ENCODE measurements at places on chromosomes 7 and 10.

GRCh38 chr10:49394933-49395740 is 752 bp downstream of the DRGX start:
- DNase-seq, result no peak

- DNase-seq, result no peak
Observed at GRCh38 chr7:681551-682307, 44.8 kb upstream of the DNAAF5 start.

DNA sequence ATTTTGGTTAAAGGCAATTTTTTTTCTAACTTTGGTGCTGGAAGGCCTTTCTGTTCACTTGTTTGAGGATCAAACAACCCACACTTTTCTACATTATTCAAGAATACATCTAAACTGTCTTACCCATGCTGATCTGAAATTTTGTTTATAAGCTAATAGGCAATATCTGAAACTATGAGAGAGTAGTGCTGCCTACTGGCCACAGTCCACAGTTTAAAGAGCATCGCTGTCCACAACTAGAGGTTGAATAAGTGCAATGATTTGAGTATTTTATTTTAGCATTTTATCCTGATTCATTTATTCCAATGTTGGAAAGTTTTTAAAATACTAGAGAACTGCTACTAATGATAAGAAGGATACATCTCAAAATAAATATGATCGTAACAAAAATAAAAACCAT is 306.9 kb downstream of the ELMO1 start:
- no peak for DNase-seq

DNA sequence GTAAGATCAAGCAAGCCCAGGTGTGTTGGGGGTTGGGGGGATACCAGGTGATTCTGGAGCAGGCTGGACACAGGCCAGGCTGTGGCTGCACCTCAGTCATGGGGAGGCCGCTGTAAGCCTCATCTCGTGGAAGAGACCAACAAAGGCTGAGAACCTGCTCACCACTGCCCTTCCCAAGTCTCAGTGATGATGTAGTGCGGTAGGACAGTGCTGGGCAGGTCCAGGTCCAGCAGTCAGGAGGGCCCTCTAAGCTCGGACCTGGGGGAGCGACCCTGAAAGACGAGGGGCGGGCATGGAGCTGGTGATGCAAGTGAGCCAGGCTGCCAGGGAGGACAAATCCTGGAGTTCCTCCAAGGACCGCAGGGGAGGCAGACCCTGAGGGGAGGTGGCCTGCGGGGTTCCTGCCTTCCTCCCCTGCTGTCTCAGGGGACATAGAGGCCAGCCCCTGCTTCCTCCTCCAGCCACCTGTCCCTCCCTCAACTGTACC is 3.3 kb upstream of the PWWP2B start:
- no peak for DNase-seq

- DNase-seq, result no peak
Observed at GRCh38 chr7:35491233-35491632, 203.7 kb downstream of the HERPUD2 start.

DNA sequence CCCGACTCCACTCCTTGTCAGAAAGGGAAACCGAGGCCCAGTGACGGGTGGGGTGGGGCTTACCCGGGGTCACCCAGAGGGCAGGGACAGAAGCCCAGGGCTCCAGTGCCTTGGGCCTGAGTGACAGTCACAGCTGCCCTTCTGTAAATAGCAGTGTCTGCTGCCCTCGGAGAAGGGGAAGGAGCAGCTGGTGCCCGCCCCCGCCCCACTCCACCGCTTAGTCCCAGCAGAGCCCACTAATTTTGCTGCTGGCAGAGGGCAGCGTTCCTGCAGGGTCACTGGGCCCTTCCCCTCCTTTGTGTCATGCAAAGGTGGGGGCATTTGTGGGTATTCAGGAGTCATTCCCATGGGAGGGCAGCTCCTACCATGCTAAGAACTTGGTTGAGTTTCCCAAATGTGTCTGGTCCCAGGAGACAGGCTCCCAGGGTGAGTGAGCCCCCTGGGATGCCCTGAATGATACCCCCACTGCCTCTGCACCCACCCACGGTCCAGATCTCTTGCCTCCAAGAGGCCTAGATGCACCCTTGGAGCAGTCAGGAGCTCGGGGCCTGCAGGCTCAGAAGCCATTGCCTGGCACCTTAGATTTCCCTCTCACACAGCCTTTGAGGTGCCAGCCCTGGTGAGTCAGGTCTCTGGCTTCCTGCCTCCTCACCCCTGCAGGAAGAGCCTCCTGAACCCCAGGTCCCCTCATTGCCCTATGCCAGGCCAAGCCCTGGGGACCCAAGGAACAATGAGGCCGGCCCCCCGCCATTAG is 17.2 kb downstream of the SH2B2 start:
- no peak for DNase-seq

DNA sequence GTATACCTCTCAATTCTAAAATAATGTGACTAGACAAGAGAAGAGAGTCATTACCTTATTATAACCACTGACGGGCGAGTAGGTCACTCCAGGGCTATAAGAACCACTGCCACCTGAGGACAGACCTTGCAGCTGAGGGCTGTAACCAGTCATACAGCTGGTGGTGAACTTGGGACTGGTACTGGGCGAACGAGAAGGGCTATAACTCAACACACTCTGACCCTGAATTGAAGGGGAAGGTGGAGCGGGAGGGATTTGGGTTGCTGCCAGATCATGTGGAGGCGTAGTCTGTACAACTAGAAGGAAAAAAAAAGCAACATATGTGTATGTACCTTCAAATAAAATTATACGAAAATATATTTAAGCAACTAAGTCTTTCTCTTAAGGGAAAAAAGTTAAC is 3.4 kb downstream of the TMEM209 start:
- DNase-seq, result no peak

DNA sequence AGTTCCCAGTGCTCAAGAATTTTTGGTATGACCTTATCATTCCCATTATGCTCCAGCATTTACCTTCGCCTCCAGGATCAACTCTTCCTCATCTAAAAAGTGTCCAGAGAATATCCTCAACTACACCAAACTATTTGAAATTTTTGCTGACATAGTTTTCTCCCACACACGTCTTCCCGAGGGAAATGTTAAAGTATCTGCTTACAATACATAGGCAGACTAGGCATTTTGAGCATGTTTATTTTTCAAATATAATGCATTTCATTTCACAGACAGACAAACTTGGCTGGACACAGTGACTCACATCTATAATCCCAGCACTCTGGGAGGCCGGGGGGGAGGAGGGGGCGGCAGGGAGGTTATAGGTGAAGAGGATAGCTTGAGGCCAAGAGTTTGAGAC is 177.1 kb upstream of the TRIM24 start:
- DNase-seq, result peak; percentile 7

- DNase-seq, result no peak
Observed at GRCh38 chr7:54738737-54739136, 20.3 kb downstream of the SEC61G start.

DNA sequence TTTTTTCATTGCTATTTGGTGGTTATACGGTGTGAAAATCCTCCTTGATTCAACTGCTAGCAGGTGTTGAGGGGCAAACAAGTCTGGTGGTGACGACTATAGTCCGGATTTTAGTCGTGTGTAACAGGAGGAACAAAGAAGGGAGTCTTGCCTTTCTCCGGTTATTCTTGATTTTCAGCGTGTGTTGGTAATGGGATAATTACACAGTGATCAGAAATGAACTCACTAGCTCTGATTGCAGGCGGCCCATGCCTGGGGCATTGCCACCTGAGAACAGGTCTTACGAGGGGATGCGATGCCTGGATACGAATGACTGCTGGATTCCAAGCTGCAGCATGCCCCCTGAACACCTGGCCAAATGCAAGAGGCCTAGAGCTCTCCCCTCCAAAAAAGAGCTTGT is 72.8 kb downstream of the CAMK1D start:
- no peak for DNase-seq

- DNase-seq, result peak; percentile 77
Observed at GRCh38 chr7:141649865-141650634, 51.9 kb downstream of the DENND11 start.

GRCh38 chr7:149682038-149682437 is 91.3 kb downstream of the ZNF467 start:
- DNase-seq, result no peak

DNA sequence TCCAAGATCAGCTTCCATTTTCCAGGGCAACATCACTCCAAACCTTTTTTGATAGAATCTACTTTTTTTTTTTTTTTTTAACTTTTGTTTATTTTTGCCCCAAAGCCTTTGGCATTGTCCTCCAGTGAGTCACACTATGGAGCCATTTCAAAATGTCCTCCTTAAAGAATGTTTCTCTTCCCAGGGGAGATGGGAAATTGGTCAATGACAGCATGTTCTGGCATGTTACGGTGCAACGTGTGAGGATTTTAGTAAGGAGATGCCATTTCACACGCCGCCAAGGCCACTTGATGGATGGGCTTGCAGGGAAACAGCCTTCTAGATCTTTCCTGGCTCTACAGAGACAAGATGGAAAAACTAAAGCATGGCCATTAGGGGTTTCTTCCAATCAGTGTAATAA is 30.7 kb upstream of the TRIL start:
- peak; percentile 99 for DNase-seq

DNA sequence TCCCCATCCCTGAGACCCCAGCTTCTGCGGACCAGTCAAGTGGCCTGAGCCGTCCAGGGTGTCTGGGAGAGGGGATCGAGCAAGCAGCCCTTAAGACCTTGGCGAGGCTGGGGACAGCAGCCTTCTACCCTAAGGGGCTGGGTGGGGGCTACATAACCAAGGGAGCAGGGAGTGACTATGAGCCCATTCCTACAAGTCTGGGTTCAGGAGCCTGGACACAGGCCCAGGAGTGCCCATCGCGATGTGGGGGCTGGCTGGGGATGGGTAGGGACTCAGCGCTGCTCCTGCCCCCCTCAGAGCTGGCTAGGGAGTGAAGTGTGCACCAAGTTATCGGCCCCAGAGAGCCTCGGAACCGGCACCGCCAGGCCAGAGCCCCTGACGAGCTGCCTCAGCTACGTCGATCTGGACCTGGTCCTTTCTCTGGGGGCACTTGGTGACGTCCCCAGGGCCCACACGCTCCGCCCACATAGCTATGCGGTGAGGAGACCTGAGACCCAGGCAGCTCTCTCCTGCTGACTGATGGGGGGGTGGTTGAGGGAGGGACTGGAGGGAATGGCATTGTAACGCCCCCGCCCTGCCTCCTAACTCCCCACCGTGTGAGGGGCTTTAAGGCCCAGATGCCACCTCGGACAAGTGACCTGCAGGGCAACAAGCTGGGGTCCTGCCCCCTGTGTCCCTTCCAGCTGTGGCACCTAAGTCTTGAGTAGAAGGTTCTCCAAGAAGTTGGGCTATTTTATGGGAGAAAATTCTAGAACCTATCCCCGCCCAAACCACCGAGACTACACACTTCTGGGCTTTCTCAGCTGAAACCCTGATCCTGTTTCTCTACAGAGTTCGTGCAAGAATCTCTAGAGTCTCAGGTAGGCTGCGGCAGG is 2.5 kb downstream of the SAP25 start:
- peak; percentile 48 for DNase-seq

- DNase-seq, result no peak
Observed at GRCh38 chr10:34938399-34938670, 123.2 kb upstream of the PARD3 start.

- DNase-seq, result no peak
Observed at GRCh38 chr7:155011086-155011485, 8.2 kb upstream of the PAXIP1 start.

GRCh38 chr7:37467002-37467401 is 18.3 kb upstream of the ELMO1 start:
- DNase-seq, result no peak

DNA sequence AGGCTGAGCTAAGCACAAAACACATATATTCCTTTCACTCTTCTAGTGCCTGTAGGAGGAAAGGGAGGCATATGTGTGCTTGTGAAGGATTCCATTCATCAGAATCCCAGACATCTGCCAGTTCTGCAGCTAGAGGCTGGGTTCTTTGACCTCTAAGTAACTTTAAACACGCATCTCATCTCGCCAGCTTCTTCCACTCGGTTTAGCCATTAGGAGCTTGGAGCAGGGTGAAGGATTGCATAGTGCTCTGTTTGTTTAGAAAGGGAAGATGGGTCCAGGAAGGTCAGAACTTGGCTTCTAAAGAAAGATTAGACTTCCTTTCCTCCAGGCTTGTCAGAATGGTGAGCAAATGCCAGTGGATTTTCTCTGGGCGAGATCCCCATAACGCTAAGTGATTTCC is 43.6 kb downstream of the HK1 start:
- no peak for DNase-seq

DNA sequence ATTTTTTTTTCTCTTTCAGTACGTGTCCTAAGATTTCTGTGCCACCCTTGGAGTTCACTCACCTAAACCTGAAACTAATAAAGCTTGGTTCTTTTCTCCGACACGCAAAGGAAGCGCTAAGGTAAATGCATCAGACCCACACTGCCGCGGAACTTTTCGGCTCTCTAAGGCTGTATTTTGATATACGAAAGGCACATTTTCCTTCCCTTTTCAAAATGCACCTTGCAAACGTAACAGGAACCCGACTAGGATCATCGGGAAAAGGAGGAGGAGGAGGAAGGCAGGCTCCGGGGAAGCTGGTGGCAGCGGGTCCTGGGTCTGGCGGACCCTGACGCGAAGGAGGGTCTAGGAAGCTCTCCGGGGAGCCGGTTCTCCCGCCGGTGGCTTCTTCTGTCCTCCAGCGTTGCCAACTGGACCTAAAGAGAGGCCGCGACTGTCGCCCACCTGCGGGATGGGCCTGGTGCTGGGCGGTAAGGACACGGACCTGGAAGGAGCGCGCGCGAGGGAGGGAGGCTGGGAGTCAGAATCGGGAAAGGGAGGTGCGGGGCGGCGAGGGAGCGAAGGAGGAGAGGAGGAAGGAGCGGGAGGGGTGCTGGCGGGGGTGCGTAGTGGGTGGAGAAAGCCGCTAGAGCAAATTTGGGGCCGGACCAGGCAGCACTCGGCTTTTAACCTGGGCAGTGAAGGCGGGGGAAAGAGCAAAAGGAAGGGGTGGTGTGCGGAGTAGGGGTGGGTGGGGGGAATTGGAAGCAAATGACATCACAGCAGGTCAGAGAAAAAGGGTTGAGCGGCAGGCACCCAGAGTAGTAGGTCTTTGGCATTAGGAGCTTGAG is at the start of gene CFTR:
Gene CFTR (plus strand): TSS at position 801 of the 830 bp plus-strand sequence. CDS start 70 bp downstream, outside the sequence.
- DNase-seq, result no peak

- peak; percentile 56 for DNase-seq
Observed at GRCh38 chr7:107711301-107711700, 32.6 kb upstream of the CBLL1 start.

GRCh38 chr10:30770816-30771215 is 141.3 kb upstream of the LYZL2 start:
- no peak for DNase-seq

DNA sequence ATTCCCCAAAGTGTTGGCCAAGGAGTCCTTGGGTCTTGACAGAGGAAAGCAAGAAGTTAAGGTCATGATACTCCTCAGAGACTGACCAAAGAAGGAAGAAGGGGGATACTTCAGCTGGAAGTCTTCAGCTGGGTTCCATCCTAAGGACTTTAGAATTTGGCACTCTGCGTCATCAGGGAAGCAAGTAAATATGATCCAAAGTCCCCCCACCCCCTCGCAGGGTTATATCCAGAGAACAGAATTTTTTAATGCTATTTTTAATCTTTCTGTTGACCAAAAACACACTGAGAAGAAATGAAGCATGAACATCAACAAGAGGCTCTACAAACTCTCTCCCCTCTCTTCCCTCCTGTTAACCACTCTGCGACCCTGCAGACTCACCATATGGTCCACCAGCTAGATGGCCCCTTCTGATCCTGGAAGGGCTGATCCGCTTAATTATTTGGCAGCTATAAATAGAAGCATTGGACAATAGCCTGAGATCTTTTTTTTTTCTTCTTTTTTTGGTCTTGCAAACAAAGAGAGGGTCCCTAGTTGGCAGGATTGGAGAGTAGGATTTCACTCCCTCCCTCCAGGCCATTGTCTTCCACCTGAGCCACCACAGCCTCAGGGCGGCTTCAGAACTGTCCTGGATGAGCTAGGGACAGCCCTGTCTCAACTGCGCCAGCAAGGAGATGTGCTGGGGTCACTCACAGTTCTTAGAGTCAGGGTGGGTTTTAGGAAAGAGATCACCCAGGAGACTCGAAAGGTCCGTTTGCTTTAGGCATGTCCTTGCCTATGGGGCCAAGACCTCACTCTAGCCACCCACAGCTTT is 196.0 kb downstream of the KCNMA1 start:
- no peak for DNase-seq
